ENCODE measurements at places on chromosomes 12 and 14. TPM values are rescaled to one million over a fixed set of nuclear protein-coding genes. Genes with fewer than 3 reads are reported as not detected.

Gene TMEM179
- total RNA-seq = not detected

Gene GPR84
- not detected for total RNA-seq

Gene GPR162
- 4.2 TPM for total RNA-seq

Gene POTEG
- not detected for total RNA-seq

Gene HOXC12
- total RNA-seq = 0.15 TPM

Gene KRT78
- not detected for total RNA-seq

Gene ZNF10
- 13.4 TPM for total RNA-seq

Gene TPCN1
- total RNA-seq = 71.7 TPM

Gene CPNE8
- 28.3 TPM for total RNA-seq

Gene ESPL1
- total RNA-seq = 1.3 TPM

Gene CLBA1
- total RNA-seq = 17.0 TPM

Gene KRT83
- total RNA-seq = 0.59 TPM

Gene CIROP
- not detected for total RNA-seq

Gene KRT82
- total RNA-seq = not detected

Gene CREBL2
- total RNA-seq = 84.2 TPM

Gene IL26
- not detected for total RNA-seq

Gene ACYP1
- total RNA-seq = 23.6 TPM

Gene SRRM4
- total RNA-seq = not detected

Gene FZD10
- total RNA-seq = 0.48 TPM

Gene TMEM120B
- 8.2 TPM for total RNA-seq

Gene DHH
- 1.4 TPM for total RNA-seq

Gene IL22
- total RNA-seq = not detected

Gene ERBB3
- total RNA-seq = 187 TPM

Gene YY1
- 46.2 TPM for total RNA-seq

Gene KRT81
- total RNA-seq = 29.9 TPM

Gene TRMT61A
- 11.3 TPM for total RNA-seq

Gene PRR4
- 10.0 TPM for total RNA-seq

Gene HSPB8
- total RNA-seq = 44.5 TPM

Gene TAS2R13
- total RNA-seq = 5.9 TPM

Gene TTC7B
- total RNA-seq = 14.0 TPM

Gene KLHDC1
- total RNA-seq = 13.5 TPM

Gene PPHLN1
- total RNA-seq = 90.6 TPM

Gene TOMM20L
- total RNA-seq = not detected

Gene DIO2
- total RNA-seq = 2.3 TPM

Data from breast epithelium (tissue), 4 donors.